ENCODE measurements at places on chromosomes 7 and 10. TPM values are rescaled to one million over a fixed set of nuclear protein-coding genes. Genes with fewer than 3 reads are reported as not detected.

The LIPF gene
- total RNA-seq: not detected

The SRGN gene
- total RNA-seq: 1,720 TPM

The ANKIB1 gene
- 43.4 TPM for total RNA-seq

The ANKRD2 gene
- 0.78 TPM for total RNA-seq

The FLNC gene
- total RNA-seq: 133 TPM

The MEST gene
- total RNA-seq: 8.4 TPM

The PRRT4 gene
- not detected for total RNA-seq

The ANKRD61 gene
- total RNA-seq: 0.07 TPM

The PRF1 gene
- total RNA-seq: not detected

The PNLIPRP1 gene
- total RNA-seq: not detected

The MUC3A gene
- not detected for total RNA-seq

The RASSF4 gene
- total RNA-seq: 12.3 TPM

The NPSR1 gene
- not detected for total RNA-seq

The IDI2 gene
- not detected for total RNA-seq

The VWDE gene
- 0.07 TPM for total RNA-seq

The SOSTDC1 gene
- total RNA-seq: not detected

The STEAP4 gene
- total RNA-seq: not detected

The LRRC4 gene
- 0.40 TPM for total RNA-seq

The GPR37 gene
- 8.1 TPM for total RNA-seq

The GPC2 gene
- total RNA-seq: 2.2 TPM

The OSBPL3 gene
- 28.2 TPM for total RNA-seq

The MYOZ1 gene
- total RNA-seq: not detected

The KIF20B gene
- 14.2 TPM for total RNA-seq

The FMC1 gene
- 6.7 TPM for total RNA-seq

The FAM25C gene
- not detected for total RNA-seq

The SLC29A3 gene
- 0.95 TPM for total RNA-seq

The MEOX2 gene
- total RNA-seq: not detected

The OR9A2 gene
- not detected for total RNA-seq

The COL28A1 gene
- not detected for total RNA-seq

The FAM20C gene
- 13.3 TPM for total RNA-seq

The ZP3 gene
- total RNA-seq: 1.3 TPM

The VSIR gene
- 3.8 TPM for total RNA-seq

The ANXA8 gene
- total RNA-seq: not detected

The TCAF2 gene
- 7.1 TPM for total RNA-seq

The NKX1-2 gene
- total RNA-seq: not detected

The GRM3 gene
- total RNA-seq: not detected

The AS3MT gene
- 1.4 TPM for total RNA-seq

The EPHB6 gene
- 0.79 TPM for total RNA-seq

The FAM237B gene
- not detected for total RNA-seq

The ENTPD1 gene
- total RNA-seq: 5.7 TPM

The GIMAP1 gene
- 13.5 TPM for total RNA-seq

The VIPR2 gene
- total RNA-seq: not detected

The ERVW-1 gene
- total RNA-seq: not detected

The HECW1 gene
- total RNA-seq: not detected

Measured in pulmonary artery endothelial cell (primary cell).